ENCODE measurements at places on chromosomes 2 and 18.
A peak's percentile ranks its signal among the peaks of the same experiment; 100 is the strongest.

- peak; percentile 62 for DNase-seq
These were observed at the start of gene PSTPIP2 for GRCh38 chr18:46071653-46072375. Gene PSTPIP2 (minus strand): TSS chr18:46072260. CDS start chr18:46072188, 72 bp downstream.

DNA sequence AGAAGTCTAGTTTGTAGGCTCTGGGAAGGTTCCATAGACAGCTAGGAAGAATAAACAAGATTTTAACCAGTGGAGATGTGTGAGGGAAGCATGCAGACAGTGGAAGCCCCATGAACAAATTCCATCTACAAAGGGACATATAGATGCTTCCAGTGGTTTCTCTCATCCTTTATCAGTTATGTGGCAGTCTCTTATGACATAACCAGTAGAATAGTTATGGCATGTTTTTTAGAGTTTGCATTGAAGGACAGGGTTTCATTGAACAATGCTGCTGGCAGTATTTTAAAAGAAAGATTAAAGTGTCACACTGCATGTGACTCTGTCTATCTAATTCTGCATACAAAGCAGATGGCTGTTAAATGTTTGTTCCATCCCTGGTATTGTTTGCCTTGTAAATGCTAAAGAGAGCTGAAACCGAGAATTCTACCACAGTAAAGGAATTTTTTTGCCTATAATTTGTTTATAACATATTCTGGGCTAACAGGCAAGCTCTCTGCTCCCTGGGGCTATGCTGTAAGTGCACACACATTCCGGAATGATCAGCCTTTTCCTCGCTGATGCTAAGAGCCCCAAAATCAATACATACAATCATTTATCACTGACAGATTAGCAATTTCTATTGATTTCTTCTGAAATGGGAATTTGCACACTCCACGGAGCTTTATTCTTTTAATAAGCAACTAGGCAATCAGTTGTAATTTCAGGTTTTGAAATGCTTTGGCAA is 76.8 kb upstream of the PELI1 start:
- no peak for DNase-seq

- DNase-seq, result no peak
These were observed 50.7 kb downstream of the ATIC start for GRCh38 chr2:215362562-215362904.

DNA sequence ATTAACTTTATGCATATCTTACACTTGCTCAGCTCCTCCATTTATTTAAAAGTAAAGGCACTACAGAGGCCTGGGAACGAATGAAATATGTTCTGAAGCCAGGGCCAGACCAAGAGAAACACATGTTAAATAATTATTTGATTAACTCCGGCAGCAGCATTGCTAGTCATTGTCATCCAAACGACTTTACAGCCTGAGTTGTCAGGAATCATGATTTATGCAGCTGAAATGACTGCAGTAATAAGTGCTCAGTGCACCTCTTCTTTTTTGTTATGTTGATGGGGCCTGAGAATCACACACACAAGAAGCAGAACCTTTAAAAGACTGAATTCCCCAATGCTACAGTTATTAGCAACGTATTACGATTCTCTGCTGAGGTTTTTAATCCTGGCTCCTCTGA is 58.9 kb downstream of the EPHA4 start:
- DNase-seq, result no peak

DNA sequence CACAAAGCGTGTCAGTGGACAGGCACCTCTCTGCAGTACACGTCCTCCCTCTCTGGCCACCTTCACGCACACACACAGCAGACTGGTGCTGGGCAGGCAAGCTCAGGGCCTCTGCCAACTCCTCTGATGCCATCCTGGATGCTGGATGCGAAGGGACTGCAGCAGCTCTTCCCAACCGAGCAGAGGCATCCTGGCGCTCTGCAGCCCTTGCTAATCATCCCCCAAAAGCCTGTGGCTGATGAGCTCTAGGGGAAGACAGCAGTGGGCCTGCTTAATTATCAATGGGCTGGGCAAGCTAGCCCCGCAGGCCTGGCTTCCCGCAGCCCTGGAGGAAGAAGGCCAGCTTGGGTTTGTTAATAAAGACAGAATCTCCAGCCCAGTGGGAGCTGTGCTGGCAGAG is 71.3 kb upstream of the TEX51 start:
- DNase-seq, result no peak

GRCh38 chr2:112626604-112627059 is 19.1 kb upstream of the SLC20A1 start:
- no peak for DNase-seq

DNA sequence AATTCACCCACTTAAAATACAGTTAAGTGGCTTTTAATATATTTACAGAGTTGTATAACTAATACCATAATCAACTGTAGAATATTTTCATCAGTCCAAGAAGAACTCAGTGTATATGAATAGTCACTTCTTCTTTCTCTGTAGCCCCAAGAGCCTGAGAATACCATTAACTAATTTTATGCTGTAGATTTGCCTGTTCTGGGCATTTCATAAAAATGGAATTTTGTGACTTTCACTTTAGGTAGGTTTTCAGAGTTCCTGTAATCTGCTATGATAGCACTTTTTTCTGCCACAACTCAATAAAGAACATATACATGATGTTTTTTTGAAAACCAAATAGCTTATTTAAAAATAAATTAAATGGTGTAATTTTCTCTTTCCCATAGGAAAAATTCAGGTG is 57.6 kb downstream of the CCDC102B start:
- no peak for DNase-seq

DNA sequence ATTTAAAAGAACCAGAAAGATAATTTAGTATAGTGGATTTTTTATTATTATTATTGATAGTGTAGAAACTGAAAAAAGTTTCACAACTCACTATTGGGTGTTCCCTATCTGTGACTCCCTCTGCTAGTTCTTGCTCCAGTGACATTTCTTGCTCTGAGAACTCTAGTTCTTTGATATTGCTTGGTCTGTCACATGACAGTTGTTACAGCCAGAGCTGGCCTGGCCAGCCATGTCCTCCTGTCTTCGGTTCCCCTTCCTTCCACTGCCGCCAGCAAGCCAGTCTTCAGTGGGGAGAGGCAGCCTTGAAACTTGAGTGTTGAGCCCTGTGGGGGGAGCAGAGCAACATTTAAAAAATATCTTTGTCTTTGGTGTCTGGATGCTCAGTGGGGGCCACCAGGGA is 7.6 kb upstream of the THOC1 start:
- DNase-seq, result no peak

DNA sequence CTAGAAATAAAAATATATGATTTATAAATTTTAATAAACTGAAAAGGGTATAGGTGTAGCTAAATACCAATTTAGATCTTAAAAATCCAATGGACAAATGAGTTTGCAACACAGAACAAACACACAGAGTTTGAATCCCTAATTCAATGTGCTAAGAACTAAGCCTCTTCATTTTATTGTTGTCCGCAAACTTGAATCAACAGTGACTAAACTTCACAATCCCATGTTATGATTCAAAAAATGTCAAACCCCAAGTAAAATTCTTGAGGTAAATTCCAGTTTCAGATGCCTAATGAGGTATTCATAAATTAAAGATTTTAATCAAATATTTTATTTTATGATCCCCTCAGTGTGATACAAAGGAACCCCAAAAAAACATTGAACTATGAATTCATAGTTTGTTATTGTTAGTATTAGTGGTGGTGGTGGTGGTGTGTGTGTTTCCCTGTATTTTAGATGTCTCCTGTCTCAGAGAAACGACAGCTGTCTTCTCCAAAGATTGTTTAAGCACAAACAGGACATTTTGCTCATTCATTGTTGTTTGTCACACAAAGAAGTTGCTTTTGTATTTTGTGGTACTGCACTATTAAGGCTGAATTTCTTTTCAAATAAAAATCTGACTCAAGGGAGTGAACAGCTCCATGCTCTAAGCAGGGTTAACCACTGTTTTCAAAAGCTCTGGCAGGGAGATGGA is 259.8 kb downstream of the OSR1 start:
- DNase-seq, result no peak

GRCh38 chr18:79393635-79394533 is 1.8 kb upstream of the NFATC1 start:
- peak; percentile 88 for DNase-seq

GRCh38 chr2:128784626-128785306 is 466.1 kb upstream of the HS6ST1 start:
- DNase-seq, result no peak

GRCh38 chr2:73759285-73759764 is 20.6 kb downstream of the DUSP11 start:
- peak; percentile 14 for DNase-seq

- DNase-seq, result no peak
These were observed 528 bp upstream of the PCGF1 start for GRCh38 chr2:74507926-74508520.

Data from renal pelvis (tissue), 12 donors.